Left lobe of liver (tissue), 2 donors: ENCODE measurements at places on chromosomes 11 and 22. TPM values are rescaled to one million over a fixed set of nuclear protein-coding genes. Genes with fewer than 3 reads are reported as not detected.

DNA sequence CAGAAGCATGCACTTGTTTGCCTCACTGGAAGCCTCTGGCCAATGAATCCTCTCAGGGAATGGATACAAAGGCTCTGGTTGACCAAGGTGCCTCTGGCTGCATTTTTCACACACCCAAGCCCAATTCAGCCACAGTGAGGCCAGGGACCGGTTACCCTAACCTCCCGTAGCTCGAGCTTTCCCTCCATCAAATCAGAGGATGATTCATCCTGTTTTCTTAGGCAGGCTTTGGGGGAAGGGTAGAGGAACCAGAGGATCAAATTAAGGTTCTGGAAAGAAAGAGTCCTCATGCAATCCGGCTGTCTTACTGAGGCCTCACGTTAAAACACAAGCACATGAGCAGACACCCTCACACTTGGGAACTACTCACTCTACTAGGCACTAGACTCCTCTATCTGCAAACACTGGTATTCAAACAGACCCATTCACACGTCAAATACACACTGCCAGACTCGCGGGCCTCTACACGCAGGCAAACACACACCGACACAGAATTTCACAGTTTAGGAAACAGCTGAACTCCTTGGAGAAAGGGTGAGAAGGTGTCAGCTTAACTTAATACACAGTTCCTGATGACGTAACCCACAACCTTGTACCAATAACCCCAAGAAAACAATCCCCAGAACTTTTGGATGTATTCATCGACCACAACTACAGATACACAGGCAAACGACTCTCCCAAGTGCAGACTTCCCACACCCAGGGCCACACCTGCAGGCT is 12.4 kb downstream of the NRXN2 start:
- DNase-seq: no peak

GRCh38 chr11:69773626-69774353 is 1.4 kb downstream of the FGF4 start:
- no peak for DNase-seq

- DNase-seq: no peak
Measured at GRCh38 chr11:111106641-111107040, 138.9 kb upstream of the POU2AF2 start.

DNA sequence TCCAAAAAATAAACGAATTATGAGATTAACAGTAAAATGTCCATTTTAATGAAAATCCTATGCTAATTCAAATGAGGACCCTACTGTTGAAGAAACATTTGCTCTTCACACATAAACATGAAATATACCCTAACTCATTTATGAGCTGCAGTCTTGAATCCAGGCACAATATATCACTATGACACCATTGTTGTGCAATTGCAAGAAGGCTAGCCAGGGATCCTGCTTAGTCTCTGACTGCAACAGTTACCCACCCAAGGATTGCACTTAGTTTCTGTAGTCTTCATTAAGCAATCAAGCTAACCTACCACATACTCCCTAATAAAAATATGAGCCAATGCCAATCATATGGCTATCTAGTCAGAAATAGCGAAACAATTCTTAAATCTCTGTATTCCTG is 981.0 kb upstream of the FAT3 start:
- DNase-seq: no peak

DNA sequence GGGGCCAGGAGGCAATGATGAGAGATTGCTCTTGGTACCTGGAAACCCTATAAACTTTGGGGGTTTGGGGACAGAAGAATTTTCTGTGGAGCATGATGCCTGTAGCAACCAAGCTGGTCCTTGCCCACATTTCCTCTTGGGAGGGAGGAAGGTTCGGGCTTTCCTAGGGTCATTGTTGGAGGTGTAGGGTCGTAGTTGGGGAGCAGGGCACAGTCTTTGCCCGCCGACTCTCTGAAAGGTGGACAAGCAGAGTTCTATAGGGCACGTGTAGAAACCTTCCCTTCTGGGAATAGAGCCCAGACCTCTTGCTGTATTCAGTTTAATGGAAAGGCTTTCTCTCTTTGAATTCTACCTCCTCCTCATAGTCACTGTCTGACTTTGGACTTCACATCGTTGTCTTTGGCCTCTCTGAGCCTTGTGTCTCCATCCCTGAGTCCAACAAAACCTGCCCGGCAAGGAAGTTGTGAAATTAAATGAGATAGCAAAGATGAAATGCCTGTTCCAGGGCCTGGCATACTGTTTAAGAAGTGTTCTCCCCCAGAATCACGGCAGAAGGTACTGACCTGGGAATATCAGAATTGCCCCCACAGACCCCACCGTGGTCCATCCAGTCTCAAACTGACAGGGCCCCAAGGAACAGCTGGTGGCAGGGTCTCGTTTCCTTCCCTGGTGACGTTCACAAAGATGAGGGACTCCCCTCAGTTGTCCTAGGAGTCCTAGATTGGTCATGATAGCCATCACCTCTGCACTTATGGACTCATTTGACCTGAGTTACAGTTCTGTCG is 1.6 kb downstream of the PRDM11 start:
- peak; percentile 40 for DNase-seq

TESMIN gene
- total RNA-seq: 0.70 TPM

DNA sequence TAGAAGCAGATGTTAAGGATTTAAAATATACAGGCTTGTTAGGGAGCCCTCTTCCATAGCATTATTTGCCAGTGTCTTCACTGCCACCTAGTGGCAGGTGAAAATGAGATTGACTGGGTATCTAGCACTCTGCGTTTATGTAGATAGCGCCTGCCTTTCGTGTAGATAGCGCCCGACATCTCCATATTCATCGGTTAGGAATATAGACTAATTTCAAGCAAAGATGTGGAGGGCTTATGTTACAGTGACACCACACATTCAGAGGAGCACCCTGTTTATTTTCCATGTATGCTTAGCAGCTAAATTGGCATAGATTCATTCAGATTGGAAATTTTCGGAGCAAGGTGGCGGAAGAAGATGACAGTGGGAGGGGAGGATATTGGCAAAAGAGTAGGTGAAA is 72.0 kb downstream of the SLC5A12 start:
- DNase-seq: peak; percentile 50

GRCh38 chr11:114068327-114068726 is 8.8 kb downstream of the ZBTB16 start:
- no peak for DNase-seq

DNA sequence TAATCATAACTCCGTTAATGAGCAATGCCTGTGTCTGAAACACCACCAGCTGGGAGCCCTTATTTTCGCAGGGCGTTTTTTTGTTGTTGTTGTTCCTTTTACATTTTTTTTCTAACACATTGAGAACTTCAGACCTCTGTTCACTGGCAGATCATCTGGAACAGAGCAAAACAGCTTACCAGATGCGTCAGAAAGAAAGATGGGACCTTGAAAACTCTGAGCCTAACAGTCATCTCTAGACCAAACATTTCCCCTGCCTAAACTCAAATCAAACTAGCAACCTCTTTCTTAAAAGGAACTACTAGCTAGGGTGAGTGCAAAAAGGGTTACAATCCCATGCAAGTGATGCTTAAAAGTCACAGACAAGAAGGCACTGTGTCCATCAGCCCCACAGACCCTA is 93.2 kb downstream of the PLEKHA7 start:
- DNase-seq: no peak

DNA sequence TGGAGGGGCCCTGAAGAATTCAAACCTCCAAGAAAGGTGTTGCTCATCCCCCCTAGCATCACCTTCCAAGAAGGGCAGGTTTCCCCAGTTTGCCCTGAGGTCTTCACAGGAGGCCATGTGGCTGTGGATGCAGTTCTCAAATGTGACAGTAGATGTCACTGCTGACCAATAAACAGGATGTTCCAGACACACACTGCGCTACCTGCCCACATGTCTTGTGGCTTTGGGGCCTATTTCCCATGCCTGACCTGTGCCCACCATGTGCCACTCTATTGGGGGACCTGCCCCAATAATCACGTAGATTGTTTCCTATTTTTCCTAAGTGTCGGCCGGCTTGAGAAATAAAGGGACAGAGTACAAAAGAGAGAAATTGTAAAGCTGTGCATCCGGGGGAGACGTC is 4.5 kb downstream of the GSTT2 start:
- no peak for DNase-seq

ANKK1 gene
- 0.08 TPM for total RNA-seq

CDC42BPG gene
- total RNA-seq: 1.2 TPM

GRCh38 chr22:46110215-46110614 is 40.1 kb upstream of the PPARA start:
- DNase-seq: no peak

GRCh38 chr11:20360650-20361049 is 2.9 kb upstream of the HTATIP2 start:
- peak; percentile 50 for DNase-seq

SHANK3 gene
- total RNA-seq: 22.8 TPM

- no peak for DNase-seq
Measured at GRCh38 chr11:10670099-10670498, 23.5 kb downstream of the IRAG1 start.

CXCR5 gene
- total RNA-seq: 0.08 TPM

CYB5R2 gene
- total RNA-seq: 2.8 TPM

GRCh38 chr11:113546757-113547507 is 71.7 kb upstream of the DRD2 start:
- no peak for DNase-seq

CRYAB gene
- 4.8 TPM for total RNA-seq

LIF gene
- total RNA-seq: 0.38 TPM

DNA sequence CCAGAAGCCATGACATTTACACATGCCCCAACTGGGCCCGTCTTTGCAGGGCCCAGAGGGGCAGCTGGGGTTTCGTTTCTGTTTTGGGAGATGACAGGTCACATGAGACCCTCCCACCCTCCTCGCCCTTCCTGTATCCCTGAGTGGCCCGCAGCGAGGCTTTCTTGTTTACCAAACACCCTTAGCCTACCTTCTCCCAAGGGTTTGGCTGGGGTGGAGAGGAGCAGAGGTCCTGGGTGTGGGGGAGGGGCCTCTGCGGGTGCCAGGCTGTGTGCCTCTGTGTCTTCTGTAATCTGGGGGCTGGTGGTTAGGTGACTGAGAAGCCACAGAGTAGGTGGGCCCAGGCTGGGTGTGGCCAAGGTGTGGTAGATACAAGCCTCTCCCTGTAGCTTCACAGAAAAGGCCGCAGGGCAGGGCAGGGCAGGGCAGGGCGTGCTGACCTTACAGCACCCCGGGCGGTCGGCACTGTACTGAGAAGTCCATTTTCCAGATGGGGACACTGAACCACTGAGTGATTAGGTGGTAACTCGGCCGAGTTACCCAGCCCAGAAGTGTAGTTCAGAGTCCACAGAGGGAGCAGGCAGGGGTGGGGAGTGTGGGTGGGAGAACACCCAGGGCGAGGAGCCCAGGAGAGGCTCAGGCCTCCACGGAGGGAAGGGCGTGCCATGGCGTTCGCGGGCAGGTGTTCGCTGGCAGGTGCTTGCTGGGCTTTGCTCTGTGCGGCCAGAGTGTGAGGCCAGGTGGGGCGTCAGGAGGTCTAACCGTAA is 8.7 kb downstream of the PRR5 start:
- DNase-seq: no peak

DNA sequence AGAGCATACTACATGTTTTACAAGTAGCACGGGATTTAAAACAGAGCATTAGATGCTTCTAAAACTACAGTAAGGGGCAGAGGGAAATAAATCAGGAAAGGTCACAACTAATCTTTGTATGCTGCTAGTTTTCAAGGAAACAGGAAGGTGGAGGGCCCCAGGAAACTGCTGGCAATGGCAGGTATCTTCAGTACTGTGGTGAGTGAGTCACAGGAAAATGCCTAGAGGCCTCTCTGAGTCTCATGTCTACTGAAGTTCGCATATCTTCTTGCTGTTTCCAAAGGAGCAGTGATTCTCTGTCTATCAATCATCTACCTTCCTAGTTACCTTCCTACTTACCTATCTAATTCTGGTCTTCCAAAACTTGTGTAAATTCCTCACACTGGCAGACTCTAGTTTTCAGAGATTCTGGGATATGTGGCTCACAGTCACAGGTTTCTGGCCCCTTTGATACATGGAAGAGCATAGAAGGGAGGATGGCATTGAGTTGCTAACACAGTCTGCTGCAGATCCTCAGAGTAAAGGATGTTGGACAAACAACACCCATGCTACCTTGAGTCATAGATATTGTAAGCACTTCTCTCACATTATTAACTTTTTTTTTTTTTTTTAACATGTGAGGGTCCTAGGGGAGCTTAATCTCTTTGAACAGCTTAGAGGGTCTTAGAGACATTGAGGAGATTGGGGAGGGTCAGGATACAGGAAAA is 58.8 kb upstream of the SYN3 start:
- DNase-seq: no peak

GRCh38 chr11:68431984-68432645 is 28.4 kb upstream of the PPP6R3 start:
- DNase-seq: no peak

GRCh38 chr11:131597890-131598289 is 227.5 kb downstream of the NTM start:
- no peak for DNase-seq

DNA sequence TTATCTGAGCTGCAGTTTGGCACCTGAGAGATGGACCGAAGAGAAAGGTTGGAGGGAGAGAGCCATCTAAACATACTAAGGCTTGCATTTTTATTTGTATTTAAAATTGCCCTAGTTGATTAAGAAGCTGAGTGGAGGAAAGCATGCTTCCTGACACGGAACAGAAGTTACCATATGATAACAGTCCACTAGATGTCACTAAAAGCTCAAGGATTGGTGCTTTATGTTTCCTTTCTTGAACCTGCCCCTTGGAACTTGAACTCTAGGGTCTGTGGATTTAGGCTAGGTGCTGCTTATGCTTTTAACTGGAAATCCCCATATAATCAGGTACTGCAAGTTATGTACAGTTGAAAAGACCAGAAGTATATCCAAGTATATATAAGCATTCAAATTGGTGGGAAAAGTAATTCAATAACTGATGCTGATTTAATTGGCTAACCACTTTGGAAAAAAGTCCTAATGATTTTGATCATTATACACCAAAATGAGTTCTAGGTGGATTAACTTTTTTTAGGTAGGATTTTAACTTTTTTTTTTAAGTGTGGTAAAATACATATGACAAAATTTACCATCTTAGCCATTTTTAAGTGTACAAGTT is 9.5 kb downstream of the RBMXL2 start:
- DNase-seq: no peak

DNA sequence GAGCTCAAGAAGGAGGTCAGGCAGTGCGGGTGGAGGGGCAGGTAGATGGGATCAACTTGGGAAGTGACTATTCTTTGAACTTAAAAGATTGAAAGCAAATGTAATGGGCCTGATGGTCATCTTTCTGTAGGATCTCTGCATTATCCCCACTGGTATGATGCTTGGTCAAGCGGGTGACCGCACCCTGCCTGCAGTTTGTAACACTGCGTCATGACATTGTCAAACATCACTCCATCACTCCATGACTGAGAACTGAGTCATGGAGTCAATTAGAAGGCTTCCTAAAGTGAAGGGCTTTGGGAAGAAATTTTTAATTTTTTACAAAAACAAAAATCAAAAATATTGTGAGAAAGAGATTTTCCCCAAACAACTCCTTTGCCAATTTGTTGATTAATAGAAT is 62.4 kb upstream of the BMAL1 start:
- DNase-seq: no peak
